ENCODE measurements at places on chromosomes 16 and 17.

GRCh38 chr17:28368306-28368831 is 1.7 kb downstream of the VTN start:
- DNase-seq, result no peak

- no peak for DNase-seq
These were observed 3.2 kb downstream of the PRSS22 start for GRCh38 chr16:2854700-2855309.

DNA sequence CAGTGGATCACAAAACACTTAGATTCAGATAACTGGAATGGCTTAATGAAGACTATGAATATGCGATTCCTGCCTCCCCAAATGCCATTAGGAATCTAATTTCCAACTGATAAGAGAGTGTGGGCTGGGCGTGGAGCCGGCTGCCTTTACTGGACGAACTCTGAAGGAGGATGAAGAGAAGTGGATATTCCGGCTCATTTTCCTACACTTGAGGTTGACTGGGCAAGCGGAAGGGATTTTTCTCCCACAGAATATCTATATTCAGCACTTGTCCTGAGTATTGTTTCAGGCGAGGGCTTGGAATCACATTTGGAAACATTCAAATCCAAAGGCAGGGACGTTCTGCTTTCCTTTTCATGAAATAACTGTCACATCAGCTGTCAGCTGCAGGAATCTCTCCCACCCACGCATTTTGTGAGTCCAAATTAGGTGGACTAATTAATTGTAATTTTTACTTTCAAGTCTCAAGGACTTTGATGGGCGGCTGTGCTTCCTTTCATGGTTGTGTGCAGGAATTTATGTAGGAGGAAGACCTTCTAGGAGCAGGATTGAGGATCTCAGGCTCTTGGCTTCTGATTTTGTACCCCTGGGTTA is 138.5 kb downstream of the PITPNC1 start:
- no peak for DNase-seq

DNA sequence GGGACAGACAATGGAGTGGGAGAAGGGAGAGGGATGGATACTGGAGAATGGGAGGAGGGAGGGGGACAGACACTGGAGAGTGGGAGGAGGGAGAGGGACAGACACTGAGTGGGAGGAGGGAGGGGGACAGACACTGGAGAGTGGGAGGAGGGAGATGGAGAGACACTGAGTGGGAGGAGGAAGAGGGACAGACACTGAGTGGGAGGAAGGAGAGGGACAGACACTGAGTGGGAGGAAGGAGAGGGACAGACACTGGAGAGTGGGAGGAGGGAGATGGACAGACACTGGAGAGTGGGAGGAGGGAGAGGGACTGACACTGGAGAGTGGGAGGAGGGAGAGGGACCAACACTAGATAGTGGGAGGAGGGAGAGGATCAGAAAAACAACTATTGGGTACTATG is 426.7 kb upstream of the PMFBP1 start:
- no peak for DNase-seq

- DNase-seq, result no peak
These were observed 36.5 kb downstream of the GSE1 start for GRCh38 chr16:85649411-85650134.

- no peak for DNase-seq
These were observed 37.1 kb upstream of the MYLK3 start for GRCh38 chr16:46785076-46785845.

DNA sequence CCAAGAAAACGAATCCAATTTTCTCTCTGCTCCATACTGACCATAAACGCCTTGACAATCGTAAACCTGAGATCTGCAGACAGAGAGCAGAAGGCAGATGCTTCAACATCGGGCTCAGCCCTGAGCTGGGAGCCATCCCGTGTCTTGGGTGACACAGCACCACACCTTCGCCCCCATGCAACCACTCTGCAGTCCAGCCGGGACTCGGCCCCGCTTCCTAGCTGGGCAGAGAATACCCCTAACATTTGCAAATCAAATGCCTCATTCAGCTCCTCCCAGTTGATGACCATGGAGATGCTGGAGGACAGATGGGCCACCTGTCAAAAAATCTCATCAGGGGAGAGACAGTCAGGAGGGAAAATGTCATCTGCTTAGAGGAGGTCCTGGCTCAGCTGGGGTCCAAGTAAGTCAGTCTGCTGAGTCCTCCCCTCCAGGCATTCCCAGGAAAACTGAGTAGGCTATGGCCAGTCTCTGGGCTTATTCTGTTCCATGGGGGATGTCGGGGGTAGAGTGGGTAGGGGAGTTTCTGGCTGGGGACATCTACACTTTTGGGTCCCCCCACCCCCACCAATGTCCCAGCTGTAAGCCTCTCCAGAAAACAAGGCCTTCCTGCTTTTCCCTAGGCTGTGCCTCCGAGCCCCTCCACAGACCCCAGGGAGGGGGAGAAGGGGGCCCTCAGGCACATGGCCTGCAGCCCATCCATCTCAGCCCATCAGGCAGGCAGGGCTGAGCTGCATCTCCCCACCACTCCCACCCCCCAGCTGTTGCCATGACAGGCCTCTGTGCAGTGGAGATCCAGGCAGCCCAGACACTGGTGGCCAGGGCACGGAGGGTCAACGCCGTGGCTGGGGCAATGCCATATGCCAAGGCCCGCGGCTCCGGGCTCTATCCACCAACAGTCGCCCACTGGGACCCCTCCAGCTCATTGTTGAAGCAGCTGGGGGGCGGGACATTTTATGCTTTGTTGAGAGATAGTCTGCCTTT is 158.6 kb downstream of the AXIN2 start:
- DNase-seq, result no peak

DNA sequence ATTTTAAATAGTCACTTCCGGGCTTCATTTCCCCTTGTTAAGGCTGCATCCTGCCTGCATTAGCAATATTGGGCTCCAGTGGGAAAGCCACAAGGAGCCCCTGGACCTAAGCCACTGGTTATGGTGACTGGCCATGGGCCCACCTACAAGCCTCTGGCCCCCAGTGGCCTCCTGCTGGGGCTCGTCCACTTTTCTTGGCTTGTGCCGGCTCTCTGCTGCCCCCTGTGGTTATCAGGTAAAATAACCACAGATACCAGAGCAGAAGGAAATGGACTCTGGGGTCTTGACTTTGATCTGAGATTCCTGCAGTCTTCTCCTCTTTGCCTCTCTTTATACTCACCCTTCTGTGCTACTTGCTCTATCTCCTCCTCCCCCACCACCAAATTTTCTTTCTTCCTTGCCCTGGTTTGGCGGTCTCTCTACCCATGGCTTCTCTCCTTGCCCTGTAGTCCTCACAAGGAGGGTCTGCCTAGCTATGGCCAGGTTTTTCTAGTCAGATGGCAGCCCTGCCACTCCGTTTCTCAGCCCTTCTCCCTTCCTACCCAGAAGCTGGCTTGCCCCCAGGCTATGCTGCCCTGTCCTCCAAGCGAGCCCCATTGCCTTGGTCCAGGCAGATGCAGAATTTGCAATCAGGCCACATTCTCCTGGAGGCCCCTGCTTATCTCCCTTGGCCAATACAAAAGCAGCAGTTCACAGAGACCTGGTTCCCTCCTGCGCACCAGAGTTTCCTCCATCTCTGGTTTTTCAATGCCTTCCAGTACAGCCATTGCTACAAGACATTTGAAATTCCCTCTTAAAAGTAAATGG is 82.9 kb upstream of the RCVRN start:
- DNase-seq, result peak; percentile 11

DNA sequence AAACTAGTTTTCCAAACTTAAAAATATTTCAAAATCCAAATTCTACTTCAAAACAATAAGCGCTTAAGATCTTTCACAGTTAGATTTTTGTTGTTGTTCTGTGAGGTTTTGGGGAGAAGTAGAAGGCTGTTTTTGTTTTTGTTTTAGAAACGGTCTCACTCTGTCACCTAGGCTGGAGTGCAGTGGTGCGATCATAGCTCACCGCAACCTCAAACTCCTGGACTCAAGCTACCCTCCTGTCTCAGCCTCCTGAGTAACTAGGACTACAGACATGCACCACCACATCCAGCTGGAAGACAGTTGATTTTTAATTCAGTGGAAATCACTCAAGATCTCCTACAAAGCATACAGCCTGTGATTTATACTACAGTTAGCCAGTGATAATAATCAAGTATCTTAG is 2.7 kb downstream of the SHCBP1 start:
- DNase-seq, result no peak

GRCh38 chr16:78096386-78096785 is 3.1 kb upstream of the WWOX start:
- DNase-seq, result no peak

- no peak for DNase-seq
These were observed 19.9 kb upstream of the TCF25 start for GRCh38 chr16:89853306-89853993.

DNA sequence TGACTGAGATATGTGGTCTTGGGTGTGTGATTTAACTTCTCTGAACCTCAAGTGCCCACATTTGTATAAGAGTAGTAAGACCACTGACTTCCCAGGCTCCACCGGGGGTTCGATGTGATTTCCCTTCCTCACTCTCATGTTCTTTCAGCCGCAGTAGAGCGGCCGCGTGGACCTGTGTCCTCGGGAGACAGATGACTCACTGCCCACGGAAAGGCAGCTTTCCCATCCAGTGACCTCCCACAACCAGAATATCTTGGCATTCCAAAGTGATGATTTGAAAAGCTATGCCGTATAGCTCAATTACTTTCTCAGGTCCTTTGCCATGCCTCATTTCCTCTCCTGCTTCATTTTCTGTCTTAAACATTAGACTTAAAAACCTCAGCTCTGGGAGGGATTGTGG is 73.6 kb downstream of the IL21R start:
- DNase-seq, result no peak
